Hippocampal formation (tissue), 2 donors: ENCODE measurements at places on chromosomes 6 and 20.

GRCh38 chr6:17883665-17884497, 103.6 kb downstream of the KIF13A start:
- DNase-seq, result no peak

GRCh38 chr6:157608221-157609075, 214.6 kb upstream of the SNX9 start:
- DNase-seq, result no peak

DNA sequence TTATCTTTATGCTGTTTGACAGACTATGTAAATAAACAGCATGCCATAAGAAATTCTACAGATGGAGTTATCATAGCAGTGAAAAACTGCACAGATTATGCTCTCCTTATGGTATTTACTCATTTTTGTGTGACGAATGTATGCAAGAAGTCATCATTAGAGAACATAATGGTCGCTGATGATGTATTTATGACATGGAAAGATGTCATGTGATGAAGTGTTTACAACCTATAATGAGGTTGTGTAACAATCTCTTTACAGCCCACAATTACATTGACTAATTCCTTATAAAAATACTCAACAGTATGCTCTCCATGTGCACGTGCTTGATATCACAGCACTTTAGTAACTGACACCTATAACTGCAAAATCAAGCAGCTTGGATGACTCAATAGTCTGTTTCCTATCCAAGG, 192.4 kb downstream of the BMP2 start:
- no peak for DNase-seq

GRCh38 chr20:24049081-24049480, 60.5 kb upstream of the GGTLC1 start:
- no peak for DNase-seq

GRCh38 chr20:889106-889505, 27.0 kb downstream of the ANGPT4 start:
- no peak for DNase-seq

GRCh38 chr6:141482796-141483597, 649.7 kb upstream of the GJE1 start:
- no peak for DNase-seq

GRCh38 chr6:72522735-72523141, 99.1 kb upstream of the KCNQ5 start:
- DNase-seq, result no peak

GRCh38 chr20:47857187-47857568, 71.9 kb upstream of the SULF2 start:
- DNase-seq, result no peak

DNA sequence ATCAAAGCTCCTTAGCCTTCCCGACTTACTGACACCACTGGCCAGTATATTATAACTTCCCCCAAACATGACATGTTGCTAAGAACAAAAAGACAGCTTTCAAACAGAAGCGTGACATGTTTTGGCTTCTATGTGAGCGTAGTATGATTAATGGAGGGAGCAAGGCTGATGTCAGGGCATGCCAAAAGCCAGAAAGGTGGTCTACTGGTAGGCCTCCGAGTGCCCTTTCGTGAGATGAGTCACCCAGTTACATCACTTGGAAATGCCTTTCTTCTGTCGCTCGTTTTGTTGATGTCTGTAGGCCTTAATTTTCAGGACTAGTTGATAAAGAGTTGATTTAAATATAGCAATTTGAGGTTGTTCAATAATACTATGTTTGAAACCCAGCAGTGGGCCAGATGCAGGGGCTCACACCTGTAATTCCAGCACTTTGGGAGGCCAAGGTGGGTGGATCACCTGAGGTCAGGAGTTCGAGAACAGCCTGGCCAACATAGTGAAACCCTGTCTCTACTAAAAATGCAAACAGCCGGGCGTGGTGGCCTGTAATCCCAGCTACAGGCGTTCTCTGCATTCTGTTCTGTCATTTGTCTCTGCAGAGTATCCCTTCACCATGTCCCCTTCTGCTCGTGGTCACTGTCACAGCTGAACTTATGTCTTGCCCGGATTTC, 53.3 kb downstream of the CNKSR3 start:
- DNase-seq, result no peak

DNA sequence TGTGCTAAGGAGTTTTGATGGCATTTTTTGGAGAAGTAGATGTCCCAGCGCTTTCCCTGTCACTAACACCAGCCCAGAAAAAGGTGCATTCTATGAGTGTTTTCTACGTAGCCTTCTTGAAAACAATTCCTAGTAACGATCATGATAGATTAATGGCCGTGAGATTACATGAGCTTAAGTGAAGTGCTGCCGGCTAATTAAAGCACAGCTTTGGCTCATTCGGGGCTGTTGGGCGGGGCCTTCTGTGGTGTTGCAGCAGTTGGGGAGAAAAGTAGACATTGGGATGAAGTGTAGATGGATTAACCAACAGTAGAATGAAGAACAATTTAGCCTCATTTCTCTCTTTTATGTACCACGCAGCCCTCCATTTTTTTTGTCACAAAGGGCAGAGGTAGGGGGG, 20.8 kb upstream of the TRAF3IP2 start:
- no peak for DNase-seq
